ENCODE measurements at places on chromosomes 6 and 20. TPM values are rescaled to one million over a fixed set of nuclear protein-coding genes. Genes with fewer than 3 reads are reported as not detected.
A peak's percentile ranks its signal among the peaks of the same experiment; 100 is the strongest.

Gene SNX21
- total RNA-seq: 21.2 TPM

Gene ZNF335
- total RNA-seq: 9.5 TPM

DNA sequence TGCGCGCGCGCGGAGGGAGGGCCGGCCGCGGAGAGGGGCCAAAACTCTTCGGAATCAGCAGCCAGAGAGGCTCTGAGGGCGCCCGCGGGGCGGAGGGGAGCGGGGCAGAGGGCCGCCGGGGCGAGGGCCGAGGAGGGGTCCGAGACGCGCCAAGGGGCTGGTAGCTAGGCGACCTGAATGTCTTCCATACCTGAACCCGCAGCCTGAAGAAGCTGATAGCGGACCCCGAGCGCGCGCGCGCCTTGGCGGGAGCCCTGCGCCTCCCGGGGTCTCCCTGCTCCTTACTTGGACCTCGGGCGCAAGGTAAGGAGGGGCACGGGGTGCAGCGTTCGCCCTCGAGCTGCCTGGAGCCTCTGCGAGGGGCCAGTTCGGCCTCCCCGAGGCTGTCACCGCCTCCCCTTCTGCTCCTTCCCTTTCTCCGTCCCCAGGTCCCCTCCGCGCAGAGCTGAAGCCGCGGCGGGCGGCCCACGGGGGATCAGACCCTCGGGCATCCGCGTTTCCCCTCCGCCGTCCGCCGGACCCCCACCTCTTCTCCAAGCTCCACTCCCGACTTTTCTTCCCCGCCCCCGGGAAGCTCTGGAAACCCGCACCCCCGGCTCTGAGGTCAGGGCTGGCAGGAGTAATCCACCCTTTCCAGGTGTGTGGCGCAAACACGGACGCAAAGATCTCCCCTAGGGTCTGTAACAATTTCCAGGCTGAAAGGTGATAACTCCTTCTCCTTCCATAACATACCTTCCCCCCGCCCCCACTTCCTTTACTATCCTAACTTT is 13.1 kb upstream of the DEK start:
- DNase-seq: peak; percentile 26

DNA sequence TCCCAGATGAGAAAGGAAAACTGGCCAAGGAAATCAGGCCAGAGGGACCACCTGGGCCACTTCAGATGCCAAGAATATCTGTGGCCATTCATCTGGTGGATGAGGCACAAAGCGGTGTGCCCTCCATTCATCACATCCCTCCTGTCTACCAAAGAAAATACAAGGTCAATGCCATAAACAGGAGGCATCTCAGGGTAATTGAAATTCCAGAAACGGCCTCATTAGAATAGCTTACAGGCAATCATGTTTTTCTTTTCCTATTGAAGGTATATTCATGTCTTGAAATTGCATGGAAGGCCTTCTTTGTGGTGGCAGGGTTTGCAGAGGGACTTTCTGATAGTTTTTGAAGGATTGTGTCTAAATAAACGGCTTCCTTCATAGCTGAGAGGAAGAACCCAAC is 578.3 kb downstream of the HAO1 start:
- DNase-seq: no peak

DNA sequence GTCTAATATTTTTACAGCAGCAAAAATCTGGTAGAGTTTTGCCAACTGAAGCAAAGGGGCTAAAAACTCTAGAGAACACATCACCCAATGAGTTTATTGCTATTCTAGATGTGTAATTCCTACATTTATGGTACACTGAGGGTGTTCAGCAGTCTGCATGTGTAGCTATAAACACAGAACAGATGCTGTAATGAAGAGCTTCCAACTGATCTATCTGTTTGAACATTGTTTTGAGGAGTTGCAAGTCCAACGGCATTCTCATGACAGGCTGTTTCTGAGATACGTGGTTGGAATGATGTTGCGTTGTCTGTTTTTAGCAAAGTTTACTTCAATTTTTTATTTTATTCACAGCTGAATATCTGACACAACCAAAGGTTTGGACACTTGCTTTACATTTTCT is 141.2 kb upstream of the RAB32 start:
- no peak for DNase-seq

- DNase-seq: no peak
Measured at GRCh38 chr20:52217689-52218395, 26.3 kb upstream of the ZFP64 start.

DNA sequence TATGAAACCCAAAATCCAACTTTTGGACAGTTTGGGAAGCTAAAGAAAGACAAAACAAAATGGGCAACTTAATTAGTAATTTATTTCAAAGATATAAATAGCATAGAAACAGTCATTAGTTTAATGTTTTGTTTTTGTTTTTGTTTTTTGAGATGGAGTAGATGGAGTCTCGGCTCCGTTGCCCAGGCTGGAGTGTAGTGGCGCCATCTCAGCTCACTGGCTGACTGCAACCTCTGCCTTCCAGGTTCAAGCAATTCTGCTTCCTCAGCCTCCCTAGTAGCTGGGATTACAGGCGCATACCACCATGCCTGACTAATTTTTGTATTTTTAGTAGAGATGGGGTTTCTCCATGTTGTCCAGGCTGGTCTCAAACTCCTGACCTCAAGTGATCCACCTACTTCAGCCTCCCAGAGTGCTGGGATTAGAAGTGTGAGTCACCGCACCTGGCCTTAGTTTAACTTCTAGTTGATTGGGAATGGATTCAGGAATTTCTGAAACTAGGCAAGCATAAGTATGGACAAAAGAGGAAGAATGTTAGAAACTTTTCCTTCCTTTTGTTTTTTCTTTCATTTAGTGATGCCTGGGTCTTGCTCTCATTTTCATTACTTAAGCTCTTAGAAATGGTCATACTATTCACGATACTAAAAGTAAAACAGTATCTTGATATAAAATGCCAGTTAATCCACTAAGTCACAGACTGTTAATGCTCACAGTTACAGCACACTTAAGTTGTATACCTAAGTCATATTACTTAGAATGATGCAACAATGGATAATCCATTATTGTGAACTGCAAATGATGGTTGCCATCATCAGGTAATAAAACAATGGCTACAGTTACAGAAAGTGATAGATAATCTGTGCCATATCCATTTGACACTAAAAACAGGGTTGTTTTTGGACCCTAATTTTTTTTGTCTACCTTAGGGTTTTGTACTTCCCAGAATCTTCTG is 8.2 kb downstream of the SENP6 start:
- DNase-seq: peak; percentile 12

GRCh38 chr20:58472273-58473018 is 42.8 kb downstream of the APCDD1L start:
- DNase-seq: no peak

GRCh38 chr6:105620878-105621277 is 218.0 kb upstream of the PREP start:
- DNase-seq: no peak
